GM06990 (cell line): ENCODE measurements at places on chromosomes 12 and 14.

DNA sequence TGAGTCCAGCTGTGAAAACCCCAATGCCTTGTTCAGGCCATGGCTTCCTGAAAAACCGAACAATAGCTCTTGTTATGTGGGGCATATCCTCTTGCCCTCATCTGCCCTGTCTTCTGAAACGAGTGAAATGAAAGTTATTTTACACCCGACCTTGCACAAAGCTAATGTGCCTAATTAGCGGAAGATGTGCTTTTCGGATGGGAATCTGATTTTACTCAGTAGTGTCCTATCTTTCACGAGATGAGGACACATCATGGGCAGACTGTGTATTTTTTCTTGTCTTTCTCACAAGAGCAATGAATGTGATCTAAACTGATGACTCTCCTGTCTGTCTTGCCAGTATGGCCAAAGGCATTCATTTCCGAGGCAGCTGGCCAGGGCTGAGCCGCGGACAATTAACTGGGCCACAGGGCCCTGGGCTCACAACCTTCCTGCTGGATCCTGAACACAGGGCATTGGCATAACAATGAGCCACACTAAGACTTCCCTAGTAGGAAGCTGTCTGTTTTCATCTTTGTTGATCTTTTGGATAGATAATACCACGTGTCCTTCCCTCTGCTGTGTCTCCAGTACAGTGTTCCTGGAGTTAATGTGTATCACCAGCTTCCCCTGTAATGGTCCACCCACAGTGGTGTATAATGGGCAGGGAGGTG is 86.0 kb upstream of the HIF1A start:
- no peak for DNase-seq

- no peak for DNase-seq
These were observed 29.1 kb downstream of the MOK start for GRCh38 chr14:102275866-102276265.

DNA sequence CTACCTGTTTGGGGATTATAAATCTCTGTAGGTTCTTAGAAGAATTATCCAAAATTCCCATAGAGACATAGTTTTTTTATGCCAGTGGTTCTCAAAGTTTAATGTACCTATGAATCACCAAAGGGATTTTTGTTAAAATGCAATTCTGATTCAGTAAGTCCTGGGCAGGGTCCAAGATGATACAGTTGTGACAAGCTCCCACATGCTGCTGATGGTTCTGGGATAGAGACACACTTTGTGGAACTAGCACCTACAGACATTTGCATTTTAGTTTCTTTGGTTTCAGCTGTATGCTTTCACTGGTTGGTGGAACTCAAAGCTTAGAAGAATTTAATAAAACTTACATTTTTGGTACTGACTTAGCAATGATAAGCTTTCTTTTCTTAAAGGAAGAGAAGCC is 80.4 kb downstream of the PTCSC3 start:
- DNase-seq: no peak

- DNase-seq: no peak
These were observed 26.6 kb downstream of the RASSF3 start for GRCh38 chr12:64636856-64637255.

DNA sequence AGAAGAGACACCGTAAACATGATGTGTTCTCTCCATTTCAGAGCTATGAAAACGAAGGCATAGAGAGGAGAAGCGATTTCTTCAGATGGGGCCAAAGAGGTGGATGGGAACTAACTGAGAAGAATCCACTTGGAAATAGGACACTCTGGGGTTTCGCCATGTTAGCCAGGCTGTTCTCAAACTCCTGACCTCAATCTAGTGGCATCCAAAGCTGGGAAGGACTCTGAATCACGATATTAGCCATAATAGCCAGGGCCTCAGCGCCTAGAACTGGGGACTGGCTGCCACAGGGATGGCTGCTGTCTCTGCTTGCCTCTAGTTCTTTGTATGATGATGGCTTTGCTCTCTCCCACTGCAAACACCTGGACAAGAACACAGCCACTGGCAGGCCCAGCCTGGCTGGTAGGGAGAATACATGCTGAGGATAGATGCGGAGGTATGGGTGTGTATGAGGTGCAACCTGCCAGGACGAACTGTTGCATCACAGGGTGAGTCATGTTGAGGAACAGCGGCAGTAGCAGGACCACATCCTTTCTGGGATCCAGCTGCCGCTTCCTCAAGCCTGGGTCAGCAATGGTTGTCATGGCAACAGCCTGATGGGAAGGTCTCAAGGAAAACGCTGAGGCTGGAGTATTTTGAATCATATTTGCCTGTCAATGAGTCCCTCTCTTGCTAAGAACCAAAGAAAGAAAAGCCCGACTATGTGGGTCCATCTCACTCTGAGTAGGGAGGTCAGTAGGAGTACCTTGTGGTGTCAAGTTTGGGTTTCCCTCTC is 31.1 kb downstream of the CCDC177 start:
- no peak for DNase-seq

- DNase-seq: no peak
These were observed 29.3 kb downstream of the HMGA2 start for GRCh38 chr12:65853489-65854157.

DNA sequence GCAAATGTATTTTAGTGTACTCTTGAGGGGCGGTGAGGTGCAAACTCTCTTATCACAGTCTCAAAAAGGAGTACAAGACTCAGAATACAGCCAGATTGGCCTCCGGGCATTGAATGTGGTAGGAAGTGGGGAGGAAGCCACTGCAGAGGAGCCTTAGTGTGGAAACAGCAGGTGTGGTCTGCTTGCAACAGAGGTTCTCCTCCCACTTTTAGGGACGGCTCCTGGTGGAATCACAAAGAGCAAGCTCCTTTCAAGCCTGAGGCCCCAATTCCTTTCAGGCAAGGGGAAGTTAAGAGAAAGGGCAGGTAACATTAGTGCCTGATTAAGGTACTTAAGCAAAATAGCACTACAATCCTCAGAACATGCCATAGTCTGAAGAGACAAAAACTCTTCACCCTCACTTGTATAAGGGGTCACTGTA is 23.7 kb upstream of the SLC2A3 start:
- peak; percentile 41 for DNase-seq
